ENCODE measurements at places on chromosomes 5 and 9. TPM values are rescaled to one million over a fixed set of nuclear protein-coding genes. Genes with fewer than 3 reads are reported as not detected.

The PGM5 gene
- total RNA-seq: not detected

The GRXCR2 gene
- total RNA-seq: not detected

The ORM1 gene
- not detected for total RNA-seq

The TMEM252 gene
- total RNA-seq: not detected

The TEX48 gene
- not detected for total RNA-seq

The LARP1 gene
- total RNA-seq: 136 TPM

The MYMK gene
- not detected for total RNA-seq

The AGXT2 gene
- total RNA-seq: not detected

The GFI1B gene
- 0.15 TPM for total RNA-seq

The DBH gene
- total RNA-seq: not detected

The CDHR2 gene
- total RNA-seq: 0.08 TPM

The SEMA4D gene
- 6.4 TPM for total RNA-seq

The PCDHGB4 gene
- total RNA-seq: 0.88 TPM

The TUSC1 gene
- 6.8 TPM for total RNA-seq

The CCNI2 gene
- total RNA-seq: 0.20 TPM

The MSMP gene
- total RNA-seq: not detected

The RANBP3L gene
- not detected for total RNA-seq

The OTP gene
- 0.08 TPM for total RNA-seq

The HAPLN1 gene
- not detected for total RNA-seq

The DMRT1 gene
- total RNA-seq: not detected

The QRFP gene
- not detected for total RNA-seq

The SNCAIP gene
- total RNA-seq: not detected

The SMIM32 gene
- total RNA-seq: not detected

The CRAT gene
- 27.8 TPM for total RNA-seq

The PRR16 gene
- not detected for total RNA-seq

The LYSMD3 gene
- 11.1 TPM for total RNA-seq

The CBY3 gene
- not detected for total RNA-seq

The ENTREP1 gene
- total RNA-seq: 0.58 TPM

The NR2F1-AS1 gene
- total RNA-seq: 3.8 TPM

The DMRTA1 gene
- total RNA-seq: 1.1 TPM

The ZNF879 gene
- total RNA-seq: 0.39 TPM

The SLC46A2 gene
- total RNA-seq: not detected

The PCDHA1 gene
- total RNA-seq: 0.10 TPM

The CDKN2B gene
- not detected for total RNA-seq

The GRIA1 gene
- total RNA-seq: not detected

The ACO1 gene
- total RNA-seq: 32.5 TPM

All from A549 treated with DMSO at 1 μM for 4 hours (cell line).